ENCODE measurements at places on chromosomes 13 and 19. TPM values are rescaled to one million over a fixed set of nuclear protein-coding genes. Genes with fewer than 3 reads are reported as not detected.

NLRP13 gene
- total RNA-seq: not detected

KLK3 gene
- not detected for total RNA-seq

MEIOSIN gene
- not detected for total RNA-seq

OR7C1 gene
- total RNA-seq: not detected

RYR1 gene
- under 0.01 TPM for total RNA-seq

EGLN2 gene
- 88.8 TPM for total RNA-seq

PVR gene
- 122 TPM for total RNA-seq

CEACAM16 gene
- not detected for total RNA-seq

FBXO17 gene
- 22.3 TPM for total RNA-seq

PSG1 gene
- 0.29 TPM for total RNA-seq

RAB3A gene
- 0.18 TPM for total RNA-seq

PCDH9 gene
- total RNA-seq: 3.7 TPM

SULT2A1 gene
- total RNA-seq: not detected

NTF4 gene
- total RNA-seq: not detected

ZNF439 gene
- 1.4 TPM for total RNA-seq

CGB5 gene
- not detected for total RNA-seq

ZNF749 gene
- total RNA-seq: 2.9 TPM

CEACAM6 gene
- total RNA-seq: not detected

COL5A3 gene
- total RNA-seq: 0.53 TPM

KEAP1 gene
- total RNA-seq: 63.4 TPM

C19orf81 gene
- total RNA-seq: not detected

ZNF528 gene
- total RNA-seq: 13.3 TPM

PLD3 gene
- 400 TPM for total RNA-seq

FGF9 gene
- not detected for total RNA-seq

ZNF497 gene
- not detected for total RNA-seq

SMARCA4 gene
- total RNA-seq: 64.2 TPM

C19orf67 gene
- not detected for total RNA-seq

ZNF160 gene
- total RNA-seq: 12.8 TPM

COMMD6 gene
- 43.2 TPM for total RNA-seq

ZNF546 gene
- total RNA-seq: 3.9 TPM

BEST2 gene
- total RNA-seq: not detected

GPI gene
- total RNA-seq: 261 TPM

ZNF560 gene
- total RNA-seq: 0.53 TPM

GDF15 gene
- 92.8 TPM for total RNA-seq

VMAC gene
- 1.4 TPM for total RNA-seq

ZNF823 gene
- 5.8 TPM for total RNA-seq

CCDC70 gene
- not detected for total RNA-seq

PODNL1 gene
- total RNA-seq: 8.9 TPM

VSTM2B gene
- total RNA-seq: not detected

SERP2 gene
- 11.2 TPM for total RNA-seq

SPATA13 gene
- total RNA-seq: 14.4 TPM

GJB6 gene
- not detected for total RNA-seq

CD177 gene
- not detected for total RNA-seq

NCAN gene
- not detected for total RNA-seq

CNN1 gene
- total RNA-seq: 5.5 TPM

CABP5 gene
- total RNA-seq: not detected

ZNF491 gene
- total RNA-seq: not detected

ADAMTSL5 gene
- 12.6 TPM for total RNA-seq

KLF12 gene
- 9.2 TPM for total RNA-seq

TEAD2 gene
- total RNA-seq: 38.9 TPM

PTGIR gene
- total RNA-seq: 5.0 TPM

Measured in myometrial cell (primary cell).